ENCODE measurements at places on chromosomes 6 and 20. TPM values are rescaled to one million over a fixed set of nuclear protein-coding genes. Genes with fewer than 3 reads are reported as not detected.

The TFAP2D gene
- not detected for total RNA-seq

The PHACTR3 gene
- not detected for total RNA-seq

The NNAT gene
- total RNA-seq, result not detected

The SLC22A2 gene
- not detected for total RNA-seq

The C6orf163 gene
- total RNA-seq, result not detected

DNA sequence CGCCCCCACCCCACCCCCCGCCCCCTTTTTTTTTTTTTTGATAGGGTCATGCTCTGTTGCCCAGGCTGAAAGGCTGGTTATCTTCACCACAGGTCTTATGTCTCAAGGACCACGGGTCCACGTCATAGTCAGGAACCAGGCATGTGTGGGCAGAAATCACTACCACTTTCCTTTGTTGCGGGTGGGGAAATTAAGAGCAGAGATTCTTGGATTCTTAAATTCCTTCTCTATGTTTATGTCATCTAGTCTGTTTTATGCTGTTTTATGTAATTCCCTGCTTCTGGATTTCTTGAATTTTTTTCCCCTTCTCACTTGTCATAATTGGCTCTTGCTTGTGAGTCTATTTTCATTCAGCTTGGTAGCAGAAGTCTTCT lies 25.8 kb upstream of the PLCG1 start:
- DNase-seq, result no peak

- DNase-seq, result no peak
Measured at GRCh38 chr6:6700407-6701270, 112.1 kb downstream of the LY86 start.

GRCh38 chr6:156013155-156013554 lies 557.5 kb upstream of the NOX3 start:
- peak; percentile 76 for DNase-seq

DNA sequence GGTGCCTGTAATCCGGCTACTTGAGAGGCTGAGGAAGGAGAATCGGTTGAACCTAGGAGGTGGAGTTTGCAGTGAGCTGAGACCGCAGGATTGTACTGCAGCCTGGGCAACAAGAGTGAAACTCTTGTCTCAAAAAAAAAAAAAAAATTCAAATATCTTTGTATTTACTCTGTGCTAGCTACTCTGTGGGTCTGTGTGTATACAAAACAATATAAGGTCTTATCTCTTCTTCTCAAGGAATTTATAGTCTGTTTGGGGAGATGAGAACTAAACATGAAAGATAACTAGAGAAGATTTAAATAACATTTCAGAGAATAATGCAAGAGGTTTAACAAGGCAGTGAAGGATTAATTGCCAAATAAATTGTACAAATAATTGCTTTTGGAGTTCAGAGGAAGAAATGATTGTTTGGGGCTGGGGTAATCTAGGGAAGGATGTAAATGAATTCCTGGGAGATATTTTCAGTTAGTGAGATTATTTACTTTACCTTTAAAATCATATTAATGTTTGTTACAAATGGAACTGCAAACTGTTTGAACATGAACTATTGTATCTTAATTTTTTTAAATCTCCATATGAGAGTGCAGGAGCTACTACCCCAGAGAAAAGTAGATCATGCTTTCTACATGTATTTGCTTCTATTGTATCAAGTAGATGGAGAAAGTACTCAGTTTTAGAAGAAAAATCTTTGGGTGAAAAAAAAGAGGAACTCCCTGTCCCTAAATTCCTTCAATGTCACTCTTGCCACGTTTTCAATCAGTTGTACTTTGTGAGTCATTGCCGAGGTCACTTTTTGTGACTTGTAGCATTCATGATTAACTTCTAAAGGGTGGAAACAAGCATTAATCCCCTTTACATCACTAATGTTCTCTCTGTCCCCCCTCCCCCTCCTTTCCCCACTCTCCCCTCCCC lies 39.0 kb downstream of the NCOA3 start:
- peak; percentile 78 for DNase-seq

DNA sequence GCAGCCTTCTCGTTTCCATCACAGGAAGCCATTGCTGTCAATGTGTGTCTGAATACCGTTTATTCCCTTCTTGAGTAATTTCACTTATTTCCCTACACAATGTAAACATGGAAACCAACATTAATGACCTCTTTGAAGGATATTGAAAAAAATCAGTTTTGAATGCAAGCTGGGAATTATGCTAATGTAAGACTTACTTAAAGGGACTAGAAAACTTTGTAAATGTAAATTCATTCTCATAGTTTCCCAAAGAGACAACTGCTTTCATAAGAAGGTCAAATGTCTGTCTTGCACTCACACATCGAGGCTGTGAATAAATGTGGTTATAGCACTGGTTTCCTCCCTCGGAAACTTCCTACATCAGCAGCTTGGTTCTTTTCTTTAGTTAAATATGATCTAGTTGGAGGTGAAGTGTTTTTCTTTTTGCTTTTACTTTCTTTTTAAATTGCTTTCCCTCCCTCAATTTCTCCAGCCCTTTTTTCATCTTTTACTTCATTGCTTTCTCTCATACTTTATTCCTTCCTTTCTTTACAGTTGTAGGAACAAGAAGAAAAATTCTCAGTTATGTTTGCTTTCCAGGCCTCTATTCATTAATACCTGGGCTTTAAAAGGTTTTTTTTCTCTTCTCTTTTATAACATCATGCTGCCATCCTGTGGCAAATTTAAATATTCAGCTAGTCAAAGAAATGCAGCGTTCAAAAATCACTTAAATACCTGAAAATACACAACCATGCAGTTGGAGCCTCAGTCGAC lies 108.3 kb downstream of the TNFAIP3 start:
- DNase-seq, result peak; percentile 37

- no peak for DNase-seq
Measured at GRCh38 chr20:36259177-36260061, 23.1 kb downstream of the AAR2 start.

GRCh38 chr6:30615958-30616810 lies 859 bp downstream of the PPP1R10 start:
- DNase-seq, result peak; percentile 59

- no peak for DNase-seq
Measured at GRCh38 chr6:111558690-111559187, 46.9 kb downstream of the TRAF3IP2 start.

DNA sequence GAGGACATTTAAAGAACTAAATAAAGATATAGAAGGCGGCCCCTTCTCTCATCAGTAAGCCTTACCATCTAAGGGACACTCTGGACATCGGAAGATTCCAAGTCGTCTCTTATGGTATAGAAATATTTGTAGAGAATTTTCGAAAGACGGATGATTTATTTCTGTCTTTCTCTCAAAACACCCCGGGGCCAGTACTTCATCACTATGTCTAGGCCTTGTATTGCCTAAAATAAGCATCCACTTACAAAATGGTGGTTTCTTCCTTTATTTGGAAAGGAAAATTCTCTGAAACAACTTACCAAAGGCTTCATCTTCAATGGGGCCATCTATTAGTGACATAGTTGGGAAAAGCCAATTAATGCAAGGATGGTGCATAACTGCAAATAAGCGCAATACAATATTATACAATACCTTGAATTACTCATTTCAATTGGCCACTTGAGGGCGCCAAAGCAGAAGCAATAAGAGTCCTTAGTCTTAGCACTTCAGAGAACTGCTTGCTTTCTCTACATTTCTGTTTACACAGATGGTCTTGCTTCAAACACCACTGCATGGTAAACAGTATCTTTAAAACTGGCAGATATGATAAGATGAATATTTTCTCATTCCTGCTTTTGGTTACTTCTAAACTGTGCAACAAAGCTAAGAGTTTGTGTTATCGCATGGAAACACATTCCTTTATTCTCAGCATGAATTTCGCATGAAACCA lies 113.2 kb downstream of the VIP start:
- DNase-seq, result peak; percentile 78

DNA sequence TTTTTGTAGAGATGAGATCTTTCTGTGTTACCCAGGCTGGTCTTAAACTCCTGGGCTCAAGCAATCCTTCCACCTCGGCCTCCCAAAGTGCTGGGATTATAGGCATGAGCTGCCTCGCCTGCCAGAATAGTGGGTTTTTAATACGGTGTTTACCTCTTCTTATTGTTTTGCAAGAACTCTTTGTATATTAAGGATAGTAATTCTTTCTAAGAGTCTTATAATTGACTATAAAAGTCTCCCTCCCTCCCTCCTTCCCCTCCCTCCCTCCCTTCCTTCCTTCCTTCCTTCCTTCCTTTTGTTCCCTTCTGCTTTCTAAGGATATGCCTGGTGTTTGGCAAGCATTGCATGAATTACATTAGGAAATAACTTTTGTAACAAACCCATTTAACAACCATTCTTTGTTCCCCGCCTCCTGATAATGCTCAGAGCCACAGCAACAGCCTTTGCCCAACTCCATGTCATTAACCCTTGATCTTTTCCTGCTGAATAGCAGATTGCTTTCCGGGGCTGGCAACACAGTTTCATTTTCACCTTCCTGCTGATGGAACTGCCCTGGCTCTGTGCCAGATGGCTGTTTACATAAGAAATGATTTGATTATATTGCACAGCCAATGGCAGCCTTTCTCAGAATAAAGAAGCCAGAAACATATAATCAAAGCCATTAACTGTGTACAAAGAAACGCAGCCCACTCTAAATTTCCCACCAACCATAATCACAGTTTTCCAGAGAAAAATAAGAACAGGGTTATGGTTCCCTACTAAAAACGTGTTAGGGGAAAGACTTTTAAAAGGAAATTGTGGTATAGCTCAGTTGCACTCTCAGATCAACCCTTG lies 143.7 kb upstream of the PTPN1 start:
- DNase-seq, result peak; percentile 82

DNA sequence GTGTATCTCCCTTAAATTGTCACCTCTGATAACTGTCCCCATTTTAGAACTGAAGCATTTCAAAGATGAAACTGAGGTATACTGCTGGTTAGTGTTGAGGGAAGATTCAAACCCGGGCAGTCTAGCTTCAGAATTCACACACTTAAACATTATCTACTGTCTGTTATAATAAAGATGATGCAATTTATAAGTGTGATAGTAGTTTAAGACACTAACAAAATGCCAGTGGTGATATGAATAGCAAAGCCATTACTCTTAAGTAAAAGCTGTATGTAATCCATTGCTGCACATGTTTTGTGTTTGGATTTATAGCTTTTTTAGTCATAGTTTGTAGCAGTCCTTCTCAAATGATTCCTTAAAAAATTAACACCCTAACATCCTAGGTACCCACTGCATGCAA lies 19.8 kb downstream of the USP45 start:
- no peak for DNase-seq

GRCh38 chr6:37876843-37877242 lies 57.3 kb downstream of the ZFAND3 start:
- no peak for DNase-seq

GRCh38 chr6:166862287-166862977 lies 93.9 kb downstream of the RNASET2 start:
- no peak for DNase-seq

Data from M059J (cell line).